NCI-H524 (cell line): ENCODE measurements at places on chromosomes 12 and 14.

DNA sequence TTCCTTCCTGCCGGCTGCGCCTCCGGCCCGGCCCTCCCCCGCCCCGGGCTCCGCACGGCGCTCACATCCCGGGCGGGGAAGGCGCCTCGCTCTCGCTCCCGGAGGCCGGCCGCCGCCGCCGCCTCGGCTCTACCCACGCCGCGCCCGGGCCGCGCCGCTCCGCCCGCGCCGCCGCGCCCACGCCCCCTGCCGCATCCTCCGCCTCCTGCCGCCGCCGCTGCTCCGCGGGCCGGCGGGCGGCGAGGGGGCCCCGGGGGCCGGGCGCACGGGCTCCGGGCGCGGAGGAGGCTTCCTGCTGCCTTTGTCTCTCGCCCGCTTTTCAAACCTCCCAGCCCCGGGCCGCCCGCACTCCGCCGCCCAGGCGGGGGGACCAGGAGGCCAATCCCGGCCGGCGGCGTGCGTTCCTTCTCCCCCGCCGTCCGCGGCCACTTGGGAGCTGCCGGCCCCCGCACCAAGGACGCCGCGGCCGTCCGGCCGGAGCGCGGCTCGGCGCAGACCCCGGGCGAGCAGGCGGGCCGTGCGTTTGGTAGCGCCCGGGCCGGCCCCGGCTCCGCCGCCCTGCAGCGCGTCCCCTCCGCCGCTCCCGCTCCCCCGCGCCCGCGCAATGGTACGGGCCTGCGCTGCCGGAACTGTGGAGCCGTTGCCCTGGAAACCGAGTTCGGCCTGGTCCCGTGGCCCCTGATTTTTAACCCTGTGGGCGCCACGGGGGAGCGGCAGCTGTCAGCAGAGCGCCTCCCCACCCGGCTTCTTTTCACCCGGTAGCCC, at the start of gene FBXL14:
TSS of gene FBXL14 (minus strand) at position 321 of the 765 bp plus-strand sequence. CDS start 515 bp downstream, outside the sequence.
- DNase-seq = peak; percentile 82

- no peak for DNase-seq
These were observed 485.9 kb downstream of the APAF1 start for GRCh38 chr12:99130808-99131553.

DNA sequence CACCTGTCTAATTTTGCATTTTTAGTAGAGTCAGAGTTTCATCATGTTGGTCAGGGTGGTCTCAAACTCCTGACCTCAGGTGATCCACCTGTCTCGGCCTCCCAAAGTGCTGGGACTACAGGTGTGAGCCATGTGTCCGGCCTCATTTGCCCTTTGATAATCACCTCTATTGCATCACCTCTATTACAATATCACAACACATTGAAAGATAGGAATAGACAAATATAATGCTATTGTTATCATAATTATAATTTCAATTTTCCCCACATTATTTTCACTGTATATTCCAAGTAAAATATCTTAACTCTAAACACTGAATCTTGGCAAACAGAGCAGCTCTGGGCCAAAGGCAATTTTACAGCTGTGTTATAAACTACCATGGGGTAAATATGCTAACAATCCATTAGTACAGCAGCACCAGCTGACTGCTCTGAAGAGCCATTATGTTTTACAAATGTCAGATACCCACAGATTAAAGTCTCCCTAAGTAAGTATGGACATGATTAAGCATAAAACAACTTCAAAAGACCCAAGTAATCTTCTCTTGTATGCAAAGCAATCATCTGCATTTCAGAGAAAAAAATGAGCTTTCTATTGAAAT, 173.2 kb downstream of the MED13L start:
- DNase-seq = peak; percentile 6

GRCh38 chr12:1936406-1937320, 18.2 kb upstream of the CACNA2D4 start:
- no peak for DNase-seq
